ENCODE measurements at places on chromosomes 11 and 22. TPM values are rescaled to one million over a fixed set of nuclear protein-coding genes. Genes with fewer than 3 reads are reported as not detected.
A peak's percentile ranks its signal among the peaks of the same experiment; 100 is the strongest.

DNA sequence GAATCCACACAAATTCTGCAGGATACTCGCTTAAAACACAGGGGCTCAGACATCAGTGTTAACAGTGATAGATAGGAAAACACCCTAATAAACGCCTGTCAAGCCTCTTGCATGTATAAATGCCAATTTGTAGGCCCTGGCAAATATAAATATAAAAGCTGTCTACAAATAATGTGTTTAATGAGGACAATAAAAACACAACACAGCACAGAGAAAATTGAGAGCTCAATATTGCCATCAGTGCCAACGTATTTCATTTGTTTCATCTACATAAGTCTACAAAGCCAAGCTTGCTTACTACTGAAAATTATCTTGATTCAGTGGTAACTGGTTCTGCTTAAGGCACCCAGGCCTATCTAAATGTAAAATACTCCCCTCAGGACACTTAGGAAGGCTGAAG lies 1387.0 kb upstream of the TENM4 start:
- DNase-seq = no peak

- DNase-seq = no peak
Observed at GRCh38 chr11:61472282-61472681, 36.3 kb upstream of the LRRC10B start.

DNA sequence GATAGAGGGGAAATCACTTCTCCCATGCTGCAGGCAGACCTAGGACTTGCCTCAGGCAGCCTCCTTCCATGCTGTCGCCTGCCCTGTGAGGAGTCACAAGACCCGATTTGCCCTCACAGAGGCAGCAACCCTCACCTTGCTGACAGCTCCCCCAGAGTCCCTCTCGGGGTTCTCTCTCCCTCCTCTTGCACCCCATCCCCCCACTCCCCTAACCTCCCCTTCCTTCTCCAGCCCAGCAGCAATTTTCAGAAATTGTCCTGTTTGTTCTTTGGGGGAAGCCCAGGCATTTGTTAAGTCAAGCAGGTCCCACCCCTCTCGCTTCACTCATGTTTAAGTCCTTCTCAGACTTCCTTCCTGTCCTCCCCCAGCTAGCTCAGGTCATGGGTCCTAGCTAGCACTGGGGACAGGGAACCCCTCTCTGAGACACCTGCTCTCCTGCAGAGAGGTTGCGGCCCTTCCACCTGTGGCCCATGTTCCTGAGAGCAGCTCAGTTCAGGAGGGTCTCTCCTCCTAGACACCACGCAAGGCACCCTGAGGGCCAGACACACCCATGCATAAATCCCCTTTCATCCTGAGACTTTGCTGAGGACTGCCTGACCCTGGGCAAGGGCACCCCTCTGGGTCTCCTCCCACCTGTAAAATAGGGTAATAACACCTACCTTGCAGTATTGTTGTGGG lies 6.3 kb upstream of the FXYD2 start:
- DNase-seq = peak; percentile 41

The CD6 gene
- 6.7 TPM for total RNA-seq

The CARD16 gene
- 16.2 TPM for total RNA-seq
